Activated naive CD8-positive, alpha-beta T cell treated with anti-CD3 and anti-CD28 coated beads for 36 hours (primary cell): ENCODE measurements at places on chromosomes 11 and 22.

GRCh38 chr22:47175151-47176025, 412.9 kb downstream of the TBC1D22A start:
- no peaks in the 10 kb centered on the region for H3K27me3 ChIP-seq
- no peak for DNase-seq
- H3K4me1 ChIP-seq: no peaks in the 10 kb centered on the region
- H3K4me3 ChIP-seq: no peak overlapping the region

DNA sequence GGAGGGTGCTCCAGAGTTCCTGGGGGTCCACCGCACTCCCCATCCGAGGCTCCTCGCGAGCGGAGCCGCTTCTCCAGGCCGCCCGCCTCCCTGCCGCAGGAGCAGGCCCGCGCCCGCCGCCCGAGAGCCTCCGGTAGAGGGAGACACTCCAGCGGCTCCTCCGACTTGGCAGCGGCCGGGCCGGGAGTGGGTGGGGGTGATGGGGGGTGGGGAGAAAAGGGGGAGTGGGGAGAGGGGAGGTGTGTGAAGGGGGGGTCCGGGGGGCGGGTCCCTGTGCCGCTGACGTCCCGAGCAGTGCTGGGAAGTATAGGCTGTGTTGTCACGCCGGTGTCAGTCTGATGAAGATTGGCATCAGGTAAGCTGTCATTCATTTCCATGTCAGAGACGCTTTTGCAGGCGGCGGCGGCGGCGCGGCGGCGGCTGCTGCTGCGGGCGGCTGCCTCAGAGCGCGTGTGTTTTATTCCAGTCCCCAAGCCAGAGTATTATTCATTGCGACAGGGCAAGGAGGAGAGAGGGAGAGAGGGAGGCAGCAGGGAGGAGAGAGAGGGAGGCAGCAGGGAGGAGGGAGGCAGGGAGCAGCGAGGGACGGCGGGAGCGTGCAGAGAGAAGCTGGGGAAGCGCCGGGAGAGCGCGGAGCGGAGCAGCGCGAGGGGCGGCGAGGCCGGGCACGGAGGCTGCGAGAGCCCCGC, at the start of gene PKNOX2:
Gene PKNOX2 (plus strand): TSS at position 330 of the 689 bp plus-strand sequence. CDS start 186,555 bp downstream, outside the sequence.
- no peak within 1 kb of the TSS for H3K27ac ChIP-seq
- peaks cover 16% of the 10 kb centered on the region for H3K4me1 ChIP-seq
- peak within 1 kb of the TSS; percentile 93 for H3K4me3 ChIP-seq
- DNase-seq: peak; percentile 72
- H3K27me3 ChIP-seq: peaks cover 78% of the 10 kb centered on the region

- no peaks in the 10 kb centered on the region for H3K36me3 ChIP-seq
- peak; percentile 53 for DNase-seq
- no peak overlapping the region for H3K4me3 ChIP-seq
Observed at GRCh38 chr22:22720201-22720723, 75.8 kb downstream of the GGTLC2 start.

DNA sequence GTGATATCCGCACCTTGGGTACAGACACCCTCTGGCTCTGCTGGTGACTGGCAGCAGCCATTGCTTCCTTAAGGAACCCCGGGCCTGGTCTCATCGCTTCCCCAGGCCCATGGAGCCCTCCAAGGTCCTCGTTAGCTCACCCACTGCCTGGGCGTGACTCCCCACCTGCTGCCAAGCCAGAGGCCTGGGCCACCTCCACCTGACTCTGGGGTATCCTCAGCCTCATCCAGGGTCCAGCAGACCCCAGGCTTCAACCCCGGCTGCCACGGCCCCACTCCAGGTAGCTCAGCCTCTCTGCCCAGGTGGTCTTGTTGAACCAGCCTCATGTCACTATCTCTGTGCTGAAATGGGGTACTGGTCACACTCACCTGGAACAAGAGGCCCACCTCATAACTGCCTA, 337.9 kb downstream of the BRD1 start:
- H3K4me1 ChIP-seq: no peaks in the 10 kb centered on the region
- no peak for DNase-seq
- no peaks in the 10 kb centered on the region for H3K27me3 ChIP-seq
- H3K36me3 ChIP-seq: no peaks in the 10 kb centered on the region
- no peak overlapping the region for H3K4me3 ChIP-seq

GRCh38 chr22:22735695-22736611, 91.5 kb downstream of the GGTLC2 start:
- no peaks in the 10 kb centered on the region for H3K4me1 ChIP-seq
- DNase-seq: no peak
- peaks cover 21% of the 10 kb centered on the region for H3K27me3 ChIP-seq
- no peak overlapping the region for H3K27ac ChIP-seq
- no peaks in the 10 kb centered on the region for H3K36me3 ChIP-seq
- no peak overlapping the region for H3K4me3 ChIP-seq

DNA sequence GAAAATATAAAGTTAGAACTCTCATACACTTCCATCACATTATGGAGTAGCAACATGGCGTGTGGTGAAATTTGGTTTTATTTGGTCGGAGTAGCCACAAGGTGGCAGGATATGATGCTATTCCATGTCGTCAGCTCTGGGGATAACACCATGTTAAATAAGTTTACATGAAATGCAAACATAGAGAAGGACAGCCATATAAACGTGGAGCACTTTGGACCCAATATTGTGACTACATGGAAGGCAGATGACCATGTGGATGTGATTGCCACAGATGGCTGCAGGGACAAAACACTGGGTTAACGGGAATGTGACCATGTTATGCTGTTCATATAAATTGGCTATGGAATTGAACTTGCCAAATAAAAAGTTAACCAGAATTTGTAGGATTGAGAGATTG, 21.0 kb downstream of the OR5M11 start:
- H3K36me3 ChIP-seq: no peaks in the 10 kb centered on the region
- no peak overlapping the region for H3K27ac ChIP-seq
- no peak overlapping the region for H3K4me3 ChIP-seq
- DNase-seq: no peak

DNA sequence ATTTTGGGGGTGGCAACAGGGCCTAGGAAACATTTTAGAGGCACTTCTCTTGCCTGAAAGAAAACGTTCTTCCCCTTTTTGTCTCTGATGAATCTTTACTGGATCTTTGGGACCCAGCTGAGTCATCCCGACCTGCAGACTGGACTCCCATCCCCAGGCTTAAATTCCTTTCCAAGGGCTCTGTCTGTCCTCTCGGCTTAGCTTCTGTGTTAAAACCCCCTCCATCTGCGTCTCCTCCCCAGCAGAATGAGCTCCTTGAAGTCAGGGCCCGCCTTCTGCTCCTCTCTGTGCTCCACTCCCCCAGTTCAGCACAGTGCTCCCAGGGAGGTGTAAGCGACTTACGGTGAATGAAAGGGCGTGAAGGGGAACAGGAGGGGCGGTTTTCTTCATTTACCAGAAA, 895 bp upstream of the DAGLA start:
- H3K4me1 ChIP-seq: peaks cover 3% of the 10 kb centered on the region
- no peak for DNase-seq
- H3K36me3 ChIP-seq: no peaks in the 10 kb centered on the region
- no peak overlapping the region for H3K4me3 ChIP-seq
- no peak overlapping the region for H3K27ac ChIP-seq

GRCh38 chr11:114036147-114036811, 23.2 kb upstream of the ZBTB16 start:
- peak; percentile 48 for DNase-seq
- peaks cover 3% of the 10 kb centered on the region for H3K4me1 ChIP-seq
- no peaks in the 10 kb centered on the region for H3K36me3 ChIP-seq
- H3K27me3 ChIP-seq: no peaks in the 10 kb centered on the region
- H3K4me3 ChIP-seq: no peak overlapping the region

DNA sequence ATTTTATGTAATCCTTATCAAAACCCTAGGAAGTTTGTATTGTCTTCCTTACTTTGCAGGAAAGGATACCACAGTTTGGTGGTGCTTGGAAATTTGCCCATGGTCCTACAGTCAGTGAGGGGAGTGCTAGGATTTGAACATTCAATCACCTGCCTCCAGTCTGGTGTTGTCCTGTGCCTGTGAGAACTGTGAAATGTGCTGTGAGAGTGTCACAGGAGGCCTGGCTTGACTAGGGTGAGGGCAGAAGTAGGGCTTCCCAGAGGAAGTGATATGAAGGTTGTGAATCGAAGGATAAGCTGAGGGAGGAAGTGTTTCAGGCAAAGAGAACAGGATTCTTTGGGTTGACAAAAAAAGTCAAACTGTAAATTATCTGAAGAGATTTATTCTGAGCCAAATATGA, 424.4 kb downstream of the TMEM135 start:
- no peaks in the 10 kb centered on the region for H3K36me3 ChIP-seq
- H3K27me3 ChIP-seq: peaks cover 8% of the 10 kb centered on the region
- no peak for DNase-seq
- H3K4me3 ChIP-seq: no peak overlapping the region
- no peaks in the 10 kb centered on the region for H3K4me1 ChIP-seq

- no peak overlapping the region for H3K4me3 ChIP-seq
- no peaks in the 10 kb centered on the region for H3K4me1 ChIP-seq
- no peak overlapping the region for H3K27ac ChIP-seq
Observed at GRCh38 chr22:36554098-36554497, 25.1 kb upstream of the EIF3D start.

DNA sequence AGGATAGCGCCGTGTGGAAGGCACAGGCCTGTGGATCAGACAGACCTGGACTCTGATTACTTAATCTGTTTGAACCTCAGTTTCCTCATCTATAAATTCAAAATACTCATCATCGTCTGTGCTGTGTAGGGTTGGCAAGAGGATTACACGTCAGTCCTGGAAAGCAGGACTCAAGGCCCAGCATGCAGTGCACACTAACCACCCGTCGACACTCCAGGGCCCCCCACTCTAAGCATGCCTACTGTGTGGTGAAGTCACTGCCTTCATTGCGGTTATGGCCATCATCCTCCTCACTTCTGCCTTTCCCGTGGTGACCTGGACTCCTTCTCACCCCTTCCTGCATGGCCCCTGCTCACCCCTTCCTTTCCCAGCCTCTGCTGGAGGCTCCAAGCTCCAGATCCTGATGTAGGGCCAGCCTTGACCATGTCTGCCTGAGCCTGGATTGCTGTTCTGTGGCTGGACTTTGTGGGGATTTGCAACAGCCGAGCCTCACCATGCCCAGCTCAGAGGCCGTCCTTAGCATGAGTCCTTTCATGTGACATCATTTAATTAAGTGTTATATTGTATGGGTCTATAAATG, 1158.0 kb downstream of the TBC1D22A start:
- H3K36me3 ChIP-seq: no peaks in the 10 kb centered on the region
- no peak overlapping the region for H3K27ac ChIP-seq
- H3K27me3 ChIP-seq: no peaks in the 10 kb centered on the region

DNA sequence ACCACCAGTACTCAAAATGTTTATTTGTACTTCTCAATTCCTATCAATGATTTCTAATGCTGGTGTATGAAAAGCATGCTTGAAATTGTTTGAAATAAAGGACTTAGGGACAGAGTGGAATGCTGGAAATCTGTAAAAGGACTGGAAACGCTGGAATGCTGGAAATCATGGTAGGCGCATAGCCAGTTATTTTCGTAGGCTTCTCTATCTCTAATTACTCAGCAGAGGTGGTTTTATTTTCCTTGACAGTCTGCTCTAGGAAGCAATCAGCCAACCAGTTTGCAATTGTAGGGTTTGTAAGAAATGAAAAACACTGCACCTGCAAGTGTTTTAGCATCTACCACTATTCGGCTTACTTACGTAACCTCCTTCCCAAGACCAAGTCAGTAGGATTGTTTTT, 788 bp downstream of the LIN7C start:
- H3K27ac ChIP-seq: peak overlapping the region; percentile 96
- H3K27me3 ChIP-seq: no peaks in the 10 kb centered on the region
- peak overlapping the region; percentile 98 for H3K4me3 ChIP-seq
- peaks cover 16% of the 10 kb centered on the region for H3K36me3 ChIP-seq
- H3K4me1 ChIP-seq: peaks cover 37% of the 10 kb centered on the region
- DNase-seq: no peak

DNA sequence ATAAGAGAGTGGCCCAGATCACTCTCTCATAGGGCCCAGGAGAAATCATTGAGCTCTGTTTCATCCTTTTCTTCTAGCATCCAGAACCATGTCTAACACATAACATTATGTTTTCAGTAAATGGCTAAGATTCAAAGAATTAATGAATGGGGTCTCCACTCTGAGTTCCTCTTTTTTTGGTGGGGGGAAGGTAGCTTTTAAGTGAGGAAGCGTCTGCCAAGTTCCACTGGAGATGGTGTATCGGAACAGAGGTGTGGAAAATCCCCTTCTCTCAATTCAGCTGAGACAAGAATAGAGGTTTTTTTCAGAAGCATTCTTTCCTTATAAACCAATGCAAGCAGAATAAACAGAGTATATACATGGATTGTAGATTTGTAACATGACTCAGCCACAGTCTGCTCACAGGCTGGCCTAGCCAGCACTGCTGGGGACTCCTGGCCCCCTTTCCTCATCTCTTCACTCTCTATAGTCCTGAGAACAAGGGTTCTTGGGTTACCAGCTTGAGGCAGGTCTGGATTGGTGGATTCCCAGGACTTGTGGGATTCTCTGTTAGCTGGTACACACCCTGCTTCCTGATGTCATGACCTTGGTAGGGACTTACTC, 97.2 kb downstream of the TRAF6 start:
- no peak overlapping the region for H3K4me3 ChIP-seq
- DNase-seq: no peak
- H3K36me3 ChIP-seq: no peaks in the 10 kb centered on the region

DNA sequence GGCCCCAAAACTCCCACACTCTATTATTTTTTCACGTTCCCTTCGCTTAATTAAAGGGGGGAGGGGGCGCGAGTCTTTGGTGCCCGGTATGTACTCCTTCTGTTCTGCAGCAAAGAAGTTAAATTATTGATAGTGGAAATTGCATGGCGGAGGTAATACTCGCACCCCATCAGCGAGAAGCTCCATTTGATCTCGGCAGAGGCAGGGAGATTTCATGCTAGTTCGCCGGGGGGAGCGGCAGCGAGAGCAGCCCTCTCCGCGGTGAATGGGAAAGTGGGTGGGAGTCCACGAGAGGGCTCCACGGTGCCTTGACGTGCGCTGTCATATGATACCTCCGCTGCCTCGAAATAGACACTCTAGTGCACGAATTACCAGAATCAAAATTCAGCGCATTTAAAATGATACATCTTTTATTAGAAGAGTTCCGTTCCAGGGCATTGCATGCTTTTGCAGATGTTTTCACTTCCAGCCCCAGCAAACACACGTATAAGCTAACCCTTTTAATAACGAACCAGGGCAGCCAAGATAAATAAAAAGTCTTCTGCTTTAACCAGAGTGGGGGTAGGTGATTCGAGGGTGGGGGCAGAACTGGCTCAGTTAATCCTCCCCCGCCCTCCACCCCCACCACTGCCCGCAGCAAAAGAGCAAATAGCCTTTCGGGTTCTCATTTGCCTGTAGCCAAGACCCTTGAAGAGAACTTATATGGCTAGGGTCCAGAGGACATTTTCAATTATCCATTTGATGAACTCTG, 1.3 kb upstream of the BDNF start:
- no peak for DNase-seq
- H3K27me3 ChIP-seq: peaks cover 78% of the 10 kb centered on the region
- no peaks in the 10 kb centered on the region for H3K36me3 ChIP-seq
- H3K4me1 ChIP-seq: peaks cover 25% of the 10 kb centered on the region
- H3K27ac ChIP-seq: no peak overlapping the region

- no peak overlapping the region for H3K4me3 ChIP-seq
- H3K27ac ChIP-seq: no peak overlapping the region
- H3K27me3 ChIP-seq: no peaks in the 10 kb centered on the region
- DNase-seq: no peak
Observed at GRCh38 chr11:58286249-58286648, 18.2 kb upstream of the OR10W1 start.

- H3K4me1 ChIP-seq: peaks cover 22% of the 10 kb centered on the region
- H3K36me3 ChIP-seq: no peaks in the 10 kb centered on the region
- H3K4me3 ChIP-seq: no peak overlapping the region
- H3K27me3 ChIP-seq: peaks cover 69% of the 10 kb centered on the region
- no peak overlapping the region for H3K27ac ChIP-seq
- DNase-seq: no peak
Observed at GRCh38 chr22:29203488-29204454, 1.9 kb upstream of the EMID1 start.

GRCh38 chr22:26542831-26543230, 30.6 kb upstream of the TFIP11 start:
- DNase-seq: peak; percentile 11
- peaks cover 32% of the 10 kb centered on the region for H3K36me3 ChIP-seq
- peak overlapping the region; percentile 76 for H3K27ac ChIP-seq
- peaks cover 38% of the 10 kb centered on the region for H3K4me1 ChIP-seq
- no peak overlapping the region for H3K4me3 ChIP-seq
